Caki2 (cell line): ENCODE measurements at places on chromosomes 11 and 22.
A peak's percentile ranks its signal among the peaks of the same experiment; 100 is the strongest.

DNA sequence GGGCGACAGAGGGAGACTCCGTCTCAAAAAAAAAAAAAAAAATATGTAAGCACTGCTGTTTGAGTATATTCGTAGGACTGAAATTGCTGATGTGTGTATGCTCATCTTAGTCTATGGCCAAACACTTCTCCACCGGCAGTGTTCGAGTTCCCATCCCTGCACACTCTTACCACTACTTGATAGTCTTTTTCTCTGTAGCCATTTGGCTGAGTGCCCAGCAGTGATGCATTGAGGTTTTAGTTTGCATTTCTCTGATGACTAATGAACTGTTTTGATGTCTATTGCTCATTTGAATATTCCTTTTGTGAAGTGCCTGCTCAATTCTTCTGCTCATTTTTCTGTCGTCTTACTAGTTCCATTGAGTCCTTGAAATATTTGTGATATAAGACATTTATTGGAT lies 1.9 kb downstream of the TIRAP start:
- DNase-seq = peak; percentile 65

DNA sequence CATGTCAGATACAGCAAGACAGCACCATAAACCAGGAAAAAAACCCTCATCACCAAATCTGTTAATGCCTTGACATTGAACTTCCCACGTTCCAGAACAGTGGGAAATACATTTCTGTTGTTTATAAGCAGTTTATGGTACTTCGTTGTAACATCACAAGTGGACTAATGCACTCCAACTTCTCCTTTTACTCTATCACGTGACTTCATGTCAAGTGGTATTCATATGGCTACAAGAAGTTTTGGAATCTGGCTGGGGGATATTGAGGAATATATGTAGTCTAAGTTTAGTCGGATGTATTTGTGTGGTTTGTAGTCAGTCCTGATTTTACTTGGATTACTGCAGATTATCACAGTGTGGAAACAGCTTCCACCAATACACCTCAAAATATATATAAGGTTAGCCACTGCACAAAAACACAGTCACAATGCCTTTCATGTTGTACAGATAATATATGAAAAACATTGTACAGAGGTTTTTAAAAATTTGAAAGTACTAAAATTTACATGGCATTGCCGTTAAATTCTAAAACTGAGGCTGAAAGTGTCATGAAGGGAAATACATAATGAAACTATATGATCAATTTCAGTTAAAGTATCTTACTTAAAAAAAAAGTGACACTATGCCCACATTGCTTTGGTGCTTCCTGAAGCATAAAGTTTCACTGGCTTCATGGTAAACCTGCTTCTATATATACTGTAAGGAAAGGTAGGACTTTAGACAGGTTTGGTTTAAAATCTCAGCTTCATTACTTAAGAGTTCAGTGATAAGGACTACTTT lies 134.1 kb downstream of the CASP12 start:
- no peak for DNase-seq

DNA sequence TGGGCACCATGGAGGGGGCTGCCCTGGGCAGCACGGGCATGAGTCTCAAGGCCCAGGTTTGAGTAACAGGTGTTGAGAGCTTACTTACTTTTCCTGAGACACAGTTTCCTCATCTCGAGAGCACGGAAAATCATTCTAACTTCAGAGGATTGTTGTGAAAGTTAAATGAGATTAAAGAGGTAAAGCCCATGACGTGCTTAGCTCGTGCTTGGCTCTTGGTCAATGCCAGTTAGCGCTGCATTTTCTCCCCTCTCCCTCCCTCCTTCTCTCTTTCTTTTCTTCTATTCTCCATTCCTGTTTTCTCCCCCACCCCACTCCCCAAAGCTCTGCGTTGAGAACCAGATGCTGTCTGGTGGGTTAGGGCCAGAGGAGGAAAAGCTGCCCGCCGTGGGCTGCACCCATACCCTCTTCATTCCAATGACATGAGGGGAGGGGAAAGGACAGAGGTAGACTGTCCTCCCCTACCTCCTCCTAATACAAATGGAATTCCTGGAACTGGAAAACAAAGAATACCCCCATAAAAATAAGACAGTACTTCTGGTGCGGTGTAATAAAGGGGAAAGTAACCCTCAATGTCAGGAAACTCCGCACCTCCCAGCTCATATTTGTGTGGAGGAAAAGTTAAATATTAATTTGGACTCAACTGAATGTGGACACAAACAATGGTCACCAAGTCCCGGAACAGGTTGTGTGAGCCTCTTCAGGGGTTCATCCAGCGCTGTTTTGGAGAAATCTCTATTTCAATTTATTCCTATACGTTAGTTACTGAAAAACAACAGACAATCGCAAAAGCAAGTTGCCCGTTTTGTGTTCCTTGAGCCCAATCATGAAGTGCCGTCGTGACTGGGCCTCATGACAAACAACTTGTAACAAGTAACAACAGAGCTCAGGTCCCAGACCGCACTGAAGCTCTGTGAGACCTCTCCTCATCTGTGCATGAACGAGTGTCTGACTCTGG lies 54.8 kb upstream of the B3GAT1 start:
- no peak for DNase-seq

- peak; percentile 75 for DNase-seq
Observed at GRCh38 chr22:37817705-37818408, 5.3 kb upstream of the GALR3 start.

DNA sequence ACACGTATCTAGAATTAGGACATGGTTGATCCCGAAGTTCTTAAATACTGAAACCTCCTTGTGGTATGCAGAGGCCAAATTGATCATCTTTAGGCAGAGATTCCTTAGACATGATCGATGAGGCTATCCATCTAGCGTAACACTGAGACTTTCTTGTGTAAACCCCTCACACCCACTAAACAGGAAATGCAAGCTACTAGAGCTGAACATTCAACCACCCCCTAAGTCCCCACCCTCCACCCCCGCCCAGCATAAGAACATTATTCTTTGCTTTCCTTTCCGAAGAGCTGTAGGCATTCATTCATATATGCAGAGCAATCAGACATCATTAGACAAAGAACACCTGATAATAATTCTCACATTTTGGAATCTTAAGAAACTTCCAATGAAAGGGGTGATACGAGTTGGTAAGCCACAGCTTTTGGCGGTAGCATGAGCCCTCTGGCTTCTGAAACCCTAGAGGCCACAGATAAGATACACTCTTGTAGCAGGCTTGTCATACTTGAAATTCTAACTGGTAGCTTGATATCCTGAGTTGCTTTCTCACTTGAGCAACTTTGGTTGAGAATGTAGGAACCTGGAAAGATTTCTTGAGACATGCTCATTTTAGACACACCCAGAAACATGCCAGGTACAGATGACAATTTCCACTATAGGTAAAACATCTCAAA lies 42.2 kb downstream of the FLI1 start:
- DNase-seq = no peak

DNA sequence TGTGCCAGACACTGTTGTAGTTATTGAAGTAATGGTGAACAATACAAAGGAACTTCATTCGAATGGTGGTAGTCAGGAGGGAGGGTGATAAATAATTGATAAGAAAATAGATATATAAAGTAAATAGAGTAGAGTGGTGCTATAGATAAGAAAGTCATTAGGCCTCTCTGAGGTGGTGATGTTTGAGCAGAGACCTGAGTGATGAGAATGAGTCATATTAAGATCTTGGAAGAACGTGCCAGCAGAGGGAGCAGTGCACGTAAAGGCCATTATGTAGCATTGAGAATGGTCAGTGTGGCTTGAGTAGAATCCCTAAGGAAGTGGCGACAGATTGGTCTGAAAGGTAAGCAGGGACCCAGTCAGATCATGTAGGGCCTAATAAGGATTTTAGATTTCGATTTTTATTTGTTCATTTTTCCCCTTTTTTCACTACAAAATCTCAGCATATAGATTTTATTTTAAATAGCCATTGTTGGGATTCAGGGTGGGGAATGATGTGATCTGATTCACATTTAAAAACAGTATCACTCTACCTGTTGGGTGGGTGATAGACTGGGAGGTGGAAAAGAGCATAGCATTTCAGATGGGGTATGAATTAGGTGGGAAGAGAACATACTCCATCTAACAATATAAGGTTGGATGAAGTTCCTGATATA lies 44.7 kb downstream of the CCDC90B start:
- peak; percentile 39 for DNase-seq

DNA sequence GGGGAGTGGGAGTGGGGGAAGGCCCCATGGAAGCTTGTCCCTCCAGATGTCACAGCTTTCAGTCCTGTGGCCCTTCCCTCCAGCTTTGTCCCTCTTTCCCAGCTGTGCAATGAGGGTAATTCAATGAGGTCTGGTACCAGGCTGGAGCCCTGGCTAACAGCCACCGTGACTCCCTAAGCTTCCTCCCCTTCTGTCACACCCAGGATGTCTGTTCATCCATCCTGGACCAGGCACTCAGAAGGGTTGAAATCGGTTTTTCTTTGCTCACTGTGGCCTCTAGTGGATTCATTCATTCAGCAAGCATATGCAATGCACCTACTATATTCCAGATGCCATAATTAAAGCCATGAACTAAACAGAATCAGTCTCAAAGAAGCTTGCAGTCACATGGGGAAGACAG lies 38.7 kb downstream of the SYT13 start:
- DNase-seq = no peak

DNA sequence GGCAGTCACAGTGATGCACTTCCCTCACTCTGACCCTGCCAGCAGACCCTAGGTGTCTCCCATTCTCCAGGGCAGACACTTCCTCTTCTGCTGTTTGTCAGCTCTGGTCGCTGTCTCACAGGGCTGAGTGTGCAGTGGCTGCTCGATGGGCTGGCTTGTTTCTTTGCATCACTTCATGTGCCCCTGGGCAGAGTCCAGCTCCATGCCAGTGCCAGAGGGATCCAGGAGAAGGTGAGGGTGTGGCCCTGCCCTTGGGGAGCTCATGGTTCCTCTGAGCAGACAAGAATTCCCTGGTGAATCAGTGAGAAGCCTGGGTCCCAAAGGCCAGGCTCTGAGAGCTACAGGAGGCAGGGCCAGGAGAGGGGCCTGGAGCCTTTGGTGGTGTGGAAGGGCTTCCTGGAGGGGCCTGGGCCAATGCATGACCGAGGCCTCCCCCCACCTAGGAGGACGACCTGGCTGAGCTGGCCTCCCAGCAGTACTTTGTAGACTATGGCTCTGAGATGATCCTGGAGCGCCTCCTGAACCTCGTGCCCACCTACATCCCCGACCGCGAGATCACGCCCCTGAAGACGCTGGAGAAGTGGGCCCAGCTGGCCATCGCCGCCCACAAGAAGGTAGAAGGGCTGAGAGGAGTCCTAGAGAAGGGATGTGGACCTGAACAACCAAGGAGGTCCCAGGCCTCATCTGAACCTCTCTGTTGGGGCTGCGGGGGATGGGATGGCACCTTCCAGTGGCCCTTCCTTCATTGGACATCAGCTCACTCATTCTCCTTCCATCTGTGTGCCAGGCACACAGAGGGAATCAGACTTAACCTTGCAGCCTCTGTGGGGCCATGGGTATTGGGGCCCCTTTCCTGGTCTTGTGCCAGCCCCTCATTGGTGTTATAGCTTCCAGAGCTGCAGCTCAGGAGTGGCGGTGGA lies 66.1 kb downstream of the MYO7A start:
- no peak for DNase-seq

- DNase-seq = no peak
Observed at GRCh38 chr22:20424568-20424931, 13.1 kb downstream of the SCARF2 start.

DNA sequence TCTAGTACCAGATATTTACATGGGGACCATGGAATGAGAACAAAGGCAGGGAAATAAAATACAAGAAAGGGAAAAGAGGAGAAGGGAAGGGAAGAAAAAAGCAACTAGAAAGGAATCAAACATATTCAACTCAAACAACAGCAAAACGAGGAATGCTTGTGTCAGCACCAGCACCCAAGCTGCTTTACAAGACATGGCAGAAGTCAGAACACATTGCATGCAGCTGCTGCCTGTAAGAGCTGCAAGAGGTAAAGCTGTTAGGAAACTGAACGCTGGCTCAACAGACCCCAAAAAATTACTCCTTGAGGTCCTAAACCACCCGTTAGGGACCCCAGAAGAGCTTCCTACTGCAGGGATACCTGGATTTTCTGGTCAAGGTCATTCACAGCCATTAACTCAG lies 296.9 kb downstream of the OPCML start:
- no peak for DNase-seq

DNA sequence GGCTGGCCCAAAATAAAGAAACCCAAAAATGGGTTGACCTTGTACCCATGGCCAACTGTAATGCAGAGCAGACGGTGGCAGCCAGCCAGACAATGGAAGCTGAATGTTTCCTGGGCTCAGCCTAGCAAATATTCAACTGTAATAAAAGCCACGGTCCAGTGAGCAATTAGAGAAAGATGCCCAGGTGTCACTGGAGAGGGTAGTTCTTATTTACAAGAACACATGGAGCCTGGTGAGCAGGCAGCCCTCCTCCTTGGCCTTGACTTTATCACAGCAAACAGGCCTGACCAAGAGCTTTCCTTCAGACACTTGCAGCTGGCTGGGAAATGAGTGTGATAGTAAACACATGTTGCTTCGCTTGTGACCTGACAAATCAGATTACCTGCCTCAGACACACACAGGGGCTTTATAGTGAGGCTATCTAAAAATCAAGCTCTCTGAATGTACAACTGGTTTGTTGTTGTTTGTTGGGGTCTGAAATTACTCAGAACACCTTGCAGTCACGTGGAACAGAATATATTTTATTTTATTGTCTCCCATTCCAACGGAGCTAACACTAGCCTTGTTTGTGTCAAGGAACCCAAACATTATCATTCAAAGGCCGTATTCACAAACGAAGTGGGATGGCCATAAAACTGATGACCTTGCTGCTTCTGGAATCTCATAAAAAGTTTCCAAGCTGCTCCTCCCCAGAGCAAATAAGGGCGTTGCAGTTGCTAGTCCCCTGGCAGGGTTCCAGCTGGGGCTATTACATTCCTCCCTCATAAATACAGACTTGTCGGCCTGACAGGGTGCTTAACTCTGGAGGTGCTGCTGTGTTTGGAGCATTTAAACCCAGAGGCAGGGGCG lies 161.1 kb downstream of the BBOX1 start:
- DNase-seq = peak; percentile 88

- DNase-seq = no peak
Observed at GRCh38 chr11:93080146-93080759, 110.8 kb downstream of the MTNR1B start.

GRCh38 chr11:132913295-132913694 lies 619.0 kb downstream of the OPCML start:
- DNase-seq = no peak

- no peak for DNase-seq
Observed at GRCh38 chr11:10638316-10638925, 55.1 kb downstream of the IRAG1 start.

GRCh38 chr22:40603088-40603605 lies 33.4 kb downstream of the MRTFA start:
- DNase-seq = peak; percentile 55

DNA sequence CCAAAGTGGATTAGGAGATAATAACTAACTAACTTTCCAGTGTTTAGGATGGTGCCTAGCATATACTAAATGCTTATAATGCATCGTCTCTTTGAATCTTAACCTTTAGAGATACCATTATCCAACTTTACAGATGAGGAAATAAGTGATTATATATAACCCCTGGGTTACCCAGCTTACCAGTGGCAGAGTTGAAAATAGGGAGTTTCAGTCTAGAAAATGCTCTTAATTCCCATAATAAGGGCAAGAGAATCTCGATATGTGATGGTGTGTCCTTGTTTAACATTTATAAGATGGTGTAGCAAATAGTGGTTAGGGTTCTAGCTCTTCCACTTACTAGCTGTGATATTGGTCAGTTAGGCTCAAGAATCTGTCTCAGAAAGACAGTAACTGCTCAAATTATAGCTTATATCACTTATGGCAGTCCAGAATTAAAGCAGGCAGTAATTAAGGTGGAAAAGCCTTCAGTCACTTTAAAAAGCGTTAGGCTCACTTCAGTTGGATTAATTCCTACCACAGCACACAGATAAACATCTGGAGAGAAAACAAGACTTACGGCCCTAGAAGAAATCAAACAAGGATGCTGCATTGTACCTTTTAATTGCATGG lies 6.3 kb downstream of the XBP1 start:
- no peak for DNase-seq
